Tibial nerve (tissue), 4 donors: ENCODE measurements at places on chromosomes 2 and 18. TPM values are rescaled to one million over a fixed set of nuclear protein-coding genes. Genes with fewer than 3 reads are reported as not detected.

- peaks cover 10% of the 10 kb centered on the region for H3K36me3 ChIP-seq
- H3K27ac ChIP-seq, result no peak overlapping the region
- H3K4me3 ChIP-seq, result no peak overlapping the region
- DNase-seq, result no peak
These were observed 95.1 kb downstream of the MTCL1 start for GRCh38 chr18:8800445-8800844.

- no peaks in the 10 kb centered on the region for H3K36me3 ChIP-seq
- H3K27ac ChIP-seq, result no peak overlapping the region
- no peaks in the 10 kb centered on the region for H3K27me3 ChIP-seq
- no peak overlapping the region for H3K4me3 ChIP-seq
- H3K4me1 ChIP-seq, result no peaks in the 10 kb centered on the region
These were observed 125.7 kb downstream of the MAP2 start for GRCh38 chr2:209549589-209549988.

GPR35 gene
- 8.2 TPM for total RNA-seq

GFPT1 gene
- total RNA-seq, result 15.5 TPM

- no peaks in the 10 kb centered on the region for H3K4me1 ChIP-seq
- no peak overlapping the region for H3K4me3 ChIP-seq
- DNase-seq, result no peak
- no peaks in the 10 kb centered on the region for H3K27me3 ChIP-seq
- no peaks in the 10 kb centered on the region for H3K36me3 ChIP-seq
These were observed 436.0 kb upstream of the CWC22 start for GRCh38 chr2:180442860-180443644.
